Stimulated activated CD4-positive, alpha-beta T cell treated with anti-CD3 and anti-CD28 coated beads, Interleukin-2, amount 100 ng/mL, for 24 hours (primary cell): ENCODE measurements at places on chromosomes 3 and 15.

GRCh38 chr3:129347458-129347845, 68.8 kb downstream of the HMCES start:
- no peak for DNase-seq

DNA sequence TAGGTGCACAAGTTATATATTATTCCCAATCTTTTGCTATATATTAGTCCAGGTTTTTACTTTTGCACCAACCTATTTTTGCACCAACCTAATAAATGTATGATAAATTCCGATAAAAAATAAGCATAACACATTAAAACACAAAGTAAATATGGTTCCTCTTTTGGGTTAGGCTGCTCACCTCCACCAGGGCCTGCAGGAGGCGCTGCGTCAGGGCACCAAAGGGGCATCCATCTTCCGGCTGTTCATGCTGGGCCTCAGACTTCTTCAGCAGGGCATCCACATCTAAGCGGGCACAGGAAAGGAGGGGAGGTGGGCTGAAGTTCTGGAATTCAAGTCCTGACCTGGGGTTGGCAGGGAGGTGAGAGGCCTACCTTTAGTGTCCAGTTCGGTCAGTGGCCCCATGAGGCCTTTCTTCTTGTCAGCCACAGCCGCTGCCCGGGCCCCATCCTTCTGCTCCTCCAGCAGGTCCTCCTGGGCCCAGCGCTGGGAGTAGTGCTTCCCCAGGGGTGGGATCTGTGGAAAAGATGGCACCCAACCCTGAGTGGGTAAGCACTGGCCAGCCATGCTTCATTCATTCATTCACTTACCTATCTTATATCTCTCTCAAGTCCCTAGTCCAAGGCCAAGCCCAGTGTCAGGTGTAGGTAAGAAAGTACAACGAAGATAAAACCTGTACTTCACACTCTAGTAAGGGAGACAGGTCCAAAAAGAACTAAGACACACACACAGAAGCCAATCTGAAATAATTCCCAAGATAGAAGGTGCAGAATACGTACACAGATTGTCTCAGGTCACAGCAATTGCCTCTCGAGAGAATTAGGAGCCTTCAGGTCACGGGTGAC, 5.2 kb downstream of the TADA3 start:
- DNase-seq: no peak

GRCh38 chr3:15750143-15750542, 47.6 kb downstream of the ANKRD28 start:
- no peak for DNase-seq

DNA sequence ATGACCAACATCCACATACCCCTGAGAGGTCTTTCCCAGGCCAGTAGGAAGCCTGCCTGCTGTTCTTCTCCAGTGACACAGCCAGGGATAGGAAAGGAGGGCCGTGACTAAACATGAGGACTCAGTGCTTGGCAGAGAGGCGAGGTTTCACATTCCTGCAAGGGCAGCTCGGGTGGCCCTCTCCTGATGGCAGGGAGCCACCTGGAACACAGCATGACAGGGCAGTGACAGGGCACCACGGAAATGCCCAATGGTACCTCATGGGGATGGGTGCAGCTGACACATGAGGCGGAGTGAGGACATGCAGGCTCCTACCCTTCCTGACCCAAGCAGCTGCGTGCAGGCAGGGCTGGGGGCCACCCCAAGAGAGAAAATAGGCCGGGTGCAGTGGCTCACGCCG, 7.4 kb upstream of the TGM5 start:
- no peak for DNase-seq

GRCh38 chr3:13265507-13265906, 154.6 kb downstream of the NUP210 start:
- DNase-seq: no peak

DNA sequence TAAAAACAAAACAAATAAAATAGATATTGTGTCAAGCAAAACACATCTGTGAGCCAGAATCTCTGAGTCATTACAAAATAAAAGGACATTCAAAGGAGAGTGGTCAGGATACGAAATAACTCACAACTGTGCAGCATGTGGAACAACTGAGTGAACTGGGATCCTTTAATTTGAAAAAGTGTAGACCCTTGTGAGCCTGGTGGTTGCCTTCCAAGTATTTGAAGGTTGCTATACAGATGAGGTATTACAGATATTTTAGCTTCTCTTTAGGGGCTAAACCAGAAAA, 26.7 kb downstream of the KCNMB2 start:
- no peak for DNase-seq

GRCh38 chr15:97976766-97977503, 16.4 kb downstream of the ARRDC4 start:
- DNase-seq: no peak

DNA sequence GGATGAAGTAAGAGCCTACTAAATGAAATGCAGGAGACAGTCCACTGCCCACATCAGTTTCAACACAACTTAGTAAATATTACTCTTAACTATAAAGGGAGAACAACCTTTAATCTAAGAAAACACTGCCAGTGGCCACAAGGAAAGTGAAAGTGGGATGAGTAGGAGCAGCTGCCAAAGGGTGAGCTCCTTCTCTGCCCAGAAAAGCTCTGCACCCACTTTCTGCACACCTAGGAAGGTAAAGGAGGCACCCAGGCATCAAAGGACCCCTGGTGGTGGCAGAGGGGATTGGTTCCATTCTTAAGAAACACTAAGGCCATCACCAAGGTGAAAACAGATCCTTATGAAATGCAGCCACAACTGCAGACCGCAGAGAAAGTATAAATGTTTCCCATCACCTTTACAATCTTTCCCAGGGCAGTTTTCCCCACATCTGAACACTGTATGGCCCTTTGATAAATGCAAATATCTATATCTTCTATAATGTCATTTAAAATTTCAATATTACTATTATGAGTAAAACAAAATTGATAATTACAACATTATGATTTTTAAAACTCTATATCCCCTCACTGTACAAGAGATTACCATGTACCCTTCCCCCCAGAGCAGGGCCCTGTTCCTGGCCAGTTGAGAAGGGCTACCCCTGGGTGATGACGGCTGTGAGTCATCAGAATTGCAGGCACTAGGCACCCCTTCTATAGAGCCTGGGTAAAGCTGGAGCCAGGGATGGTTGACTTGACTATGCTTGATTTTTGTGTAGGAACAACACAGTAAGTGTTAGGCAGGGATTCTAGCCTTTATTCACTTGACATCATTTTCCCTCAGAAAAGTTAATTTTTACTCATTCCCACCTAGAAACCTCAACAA, 92.0 kb downstream of the SNRK start:
- peak; percentile 68 for DNase-seq

DNA sequence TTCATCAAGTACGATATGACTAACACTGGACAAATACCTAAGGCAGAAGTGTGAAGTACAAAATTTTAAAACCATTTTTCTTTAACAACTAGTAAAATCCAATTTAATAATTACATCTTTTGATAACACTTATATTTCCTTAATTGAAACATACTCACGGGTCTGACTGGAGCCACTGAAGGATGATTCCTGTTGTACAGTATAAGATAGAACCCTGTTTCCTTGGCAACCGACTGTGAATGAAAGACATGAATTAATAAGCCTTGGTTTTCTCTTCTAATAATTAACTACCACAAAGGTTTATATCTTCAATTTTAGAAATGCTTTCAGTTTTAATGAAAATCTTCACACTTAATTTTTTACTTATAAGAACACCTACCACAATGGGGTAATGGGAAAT, 19.4 kb downstream of the DHX36 start:
- DNase-seq: no peak

GRCh38 chr3:190345027-190345821, 23.0 kb upstream of the CLDN1 start:
- no peak for DNase-seq

GRCh38 chr15:51801391-51801835, 28.0 kb upstream of the TMOD3 start:
- DNase-seq: no peak

- no peak for DNase-seq
Observed at GRCh38 chr3:139587797-139588196, 48.3 kb upstream of the RBP1 start.
